ENCODE measurements at places on chromosomes 16 and 17.
A peak's percentile ranks its signal among the peaks of the same experiment; 100 is the strongest.

DNA sequence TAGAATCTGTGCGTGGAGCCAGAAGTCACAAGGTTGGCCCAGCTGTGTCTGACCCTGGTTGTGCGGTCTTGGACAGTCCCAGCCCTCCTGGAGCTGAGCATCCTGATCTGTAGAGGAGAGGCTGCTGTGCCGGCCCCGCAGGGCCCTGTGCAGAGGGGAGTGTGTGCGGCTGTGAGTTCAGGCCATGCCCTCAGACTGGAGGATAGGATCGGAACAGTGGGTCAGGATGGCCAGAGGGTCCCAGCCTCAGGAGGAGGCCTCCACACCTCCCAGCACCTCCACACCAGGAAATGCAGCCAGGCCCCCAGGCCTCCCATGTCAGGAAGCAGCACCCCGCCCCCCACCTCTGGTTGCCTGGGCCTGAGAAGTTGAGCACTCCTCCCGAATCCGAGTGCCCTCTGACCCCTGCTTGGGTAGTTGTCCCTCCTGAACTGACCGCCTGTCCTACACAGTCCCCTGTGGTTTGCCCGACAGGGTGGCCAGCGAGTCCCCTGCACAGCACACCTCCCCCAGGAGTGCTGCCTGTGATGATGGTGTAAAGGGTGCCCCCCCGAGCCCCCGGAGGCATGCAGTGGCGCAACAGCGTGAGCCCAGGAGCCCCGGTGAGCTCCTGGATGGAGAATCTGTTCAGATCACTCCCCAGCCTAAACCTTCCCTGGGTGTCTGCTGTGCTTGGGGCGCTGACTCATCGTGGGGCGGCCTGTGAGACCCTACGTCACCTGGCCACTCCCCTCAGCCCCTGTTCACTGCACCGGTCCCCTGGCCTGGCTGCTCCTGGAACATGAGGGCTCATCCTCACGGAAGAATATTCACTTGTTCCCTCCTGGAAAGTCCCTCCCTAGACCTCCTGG lies 285.2 kb downstream of the SEC14L1 start:
- DNase-seq: no peak

- DNase-seq: no peak
Observed at GRCh38 chr17:35664685-35665084, 66.8 kb upstream of the RASL10B start.

GRCh38 chr17:28610376-28610775 lies 3.6 kb downstream of the RSKR start:
- no peak for DNase-seq

DNA sequence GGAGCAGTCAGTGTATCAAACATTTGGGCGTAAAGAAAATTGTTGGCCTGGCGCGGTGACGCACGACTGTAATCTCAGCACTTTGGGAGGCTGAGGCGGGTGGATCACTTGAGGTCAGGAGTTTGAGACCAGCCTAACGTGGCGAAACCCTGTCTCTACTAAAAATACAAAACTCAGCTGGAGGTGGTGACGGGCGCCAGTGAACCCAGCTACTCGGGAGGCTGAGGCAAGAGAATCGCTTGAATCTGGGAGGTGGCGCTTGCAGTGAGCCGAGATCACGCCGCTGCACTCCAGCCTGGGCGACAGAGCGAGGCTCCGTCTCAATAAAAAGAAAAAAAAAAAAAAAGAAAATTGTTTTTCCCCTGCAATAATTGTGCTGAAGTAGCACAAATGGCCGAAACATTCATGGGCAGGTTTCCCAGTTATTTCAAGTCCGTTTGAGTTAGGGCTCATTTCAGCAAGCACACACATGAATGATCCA lies 1.4 kb downstream of the GCSH start:
- DNase-seq: no peak

GRCh38 chr17:15109608-15110007 lies 155.5 kb downstream of the PMP22 start:
- DNase-seq: no peak

DNA sequence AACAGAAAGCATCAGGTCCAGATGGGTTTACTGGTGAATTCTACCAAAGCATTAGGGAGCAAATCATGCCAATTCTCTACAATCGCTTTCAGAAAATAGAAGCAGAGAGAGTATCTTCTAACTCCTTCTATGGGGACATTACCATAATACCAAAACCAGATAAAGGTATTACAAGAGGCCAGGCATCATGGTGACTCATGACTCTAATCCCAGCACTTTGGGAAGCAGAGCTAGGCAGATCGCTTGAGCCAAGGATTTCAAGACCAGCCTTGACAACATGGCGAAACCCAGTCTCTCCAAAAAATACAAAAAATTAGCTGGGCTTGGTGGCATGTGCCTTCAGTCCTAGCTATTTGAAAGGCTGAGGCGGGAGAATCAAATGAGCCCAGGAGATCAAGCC lies 23.0 kb downstream of the HBQ1 start:
- no peak for DNase-seq

- DNase-seq: no peak
Observed at GRCh38 chr17:77356109-77356689, 215.4 kb downstream of the SEC14L1 start.

- no peak for DNase-seq
Observed at GRCh38 chr17:70158591-70158990, 10.7 kb upstream of the KCNJ2 start.

- DNase-seq: no peak
Observed at GRCh38 chr17:58432806-58433573, 15.7 kb upstream of the RNF43 start.

DNA sequence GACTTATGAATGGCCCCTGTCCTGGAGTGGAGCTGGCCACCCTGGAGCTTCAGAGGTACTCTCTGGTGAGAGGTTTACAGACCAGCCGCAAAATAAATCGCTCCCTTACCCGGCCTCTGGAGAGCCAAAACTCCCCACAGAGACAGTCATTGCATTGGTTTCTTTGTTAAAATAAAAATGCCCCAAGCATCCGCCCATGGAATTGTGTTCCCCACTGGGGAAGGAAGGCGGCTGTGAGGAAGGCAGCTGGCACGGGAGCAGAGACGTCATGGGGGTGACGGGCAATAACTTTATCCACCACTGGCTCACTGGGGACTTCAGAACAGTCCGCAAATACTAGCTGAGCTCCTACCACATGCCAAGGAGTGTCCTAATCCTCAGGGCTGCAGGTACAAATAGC lies 266.2 kb upstream of the FOXF1 start:
- no peak for DNase-seq

- no peak for DNase-seq
Observed at GRCh38 chr16:51159296-51159695, 8.2 kb upstream of the SALL1 start.

DNA sequence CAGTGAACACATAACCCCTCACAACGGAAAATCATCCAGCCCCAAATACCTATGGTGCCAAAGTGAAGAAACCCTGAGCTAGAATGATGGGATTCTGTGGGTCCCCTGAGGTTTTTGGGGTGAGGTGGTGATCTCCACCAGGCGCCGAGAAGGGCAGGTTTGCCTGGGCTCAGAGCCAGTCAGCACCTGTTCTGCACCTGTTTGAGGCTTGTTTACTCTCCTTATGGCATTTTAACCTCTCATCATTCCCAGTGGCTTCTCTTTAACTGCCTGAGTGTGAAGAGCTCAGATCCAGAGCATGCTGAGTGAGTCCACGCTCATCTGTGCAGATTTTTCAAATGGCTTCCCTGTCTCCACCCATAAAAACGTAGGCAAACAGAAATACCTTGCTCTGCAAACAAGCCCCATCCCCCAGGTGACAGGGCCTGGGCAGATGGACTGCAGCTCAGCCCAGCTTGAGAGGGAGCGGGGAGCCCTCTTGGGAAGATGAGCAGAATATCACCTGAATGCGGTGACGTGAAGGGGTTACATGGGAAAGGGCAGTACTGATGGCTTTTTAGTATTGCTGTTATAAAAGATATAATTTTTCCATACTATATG lies 40.1 kb upstream of the CLEC19A start:
- DNase-seq: no peak

DNA sequence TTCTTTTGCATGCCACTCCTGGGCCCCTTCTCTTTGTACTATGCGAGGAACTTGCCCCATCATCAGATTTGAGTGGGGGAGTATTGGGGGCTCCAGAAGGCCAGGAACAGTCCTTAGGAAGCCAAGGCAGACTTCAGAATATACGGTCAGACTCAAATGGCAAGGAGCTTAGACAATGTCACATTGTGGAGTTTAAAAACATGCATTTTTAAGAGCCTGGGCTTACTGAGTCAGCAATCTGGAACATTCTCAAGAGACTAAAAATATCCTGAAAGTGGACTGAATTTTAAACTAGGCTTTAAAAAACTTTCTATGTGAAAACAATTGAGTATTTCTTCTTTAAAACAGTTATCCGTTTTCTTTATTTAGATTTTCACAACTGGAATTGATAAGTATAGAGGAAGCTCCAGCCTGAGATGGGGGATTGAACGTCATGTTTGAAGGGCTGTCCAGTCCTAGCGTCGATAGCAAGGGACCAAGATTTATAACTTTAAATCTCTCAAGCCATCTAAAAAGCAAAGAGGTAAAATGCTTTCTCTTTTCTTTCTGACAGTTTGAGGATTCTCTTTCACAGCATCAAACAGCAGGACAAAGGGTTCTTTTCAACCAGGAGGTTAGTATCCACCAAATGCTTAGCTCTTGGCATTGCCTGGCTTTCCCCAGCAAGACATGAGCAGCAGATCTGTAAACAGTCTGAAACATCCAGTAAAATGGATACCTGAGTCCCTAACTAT lies 45.8 kb upstream of the CDRT4 start:
- no peak for DNase-seq

DNA sequence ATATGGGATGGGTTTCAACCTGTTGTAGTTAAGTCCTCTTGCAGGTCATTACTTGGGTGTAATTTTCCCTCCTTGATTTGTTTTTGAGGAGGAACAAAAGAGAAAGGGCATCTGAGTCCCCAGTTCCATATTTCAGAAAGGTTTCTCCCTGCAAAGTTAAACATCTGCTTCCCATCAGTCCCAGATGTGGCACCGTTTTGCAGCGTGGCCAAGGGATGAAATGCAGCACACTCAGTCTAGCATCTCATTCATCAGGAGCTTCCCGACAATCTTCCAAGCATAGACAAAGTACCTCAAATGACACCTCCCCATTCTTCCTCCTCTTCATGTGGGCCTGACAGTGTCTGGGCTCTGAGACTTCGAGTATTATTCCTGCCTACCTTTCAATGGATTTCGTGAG lies 363.7 kb upstream of the SOX9 start:
- no peak for DNase-seq

DNA sequence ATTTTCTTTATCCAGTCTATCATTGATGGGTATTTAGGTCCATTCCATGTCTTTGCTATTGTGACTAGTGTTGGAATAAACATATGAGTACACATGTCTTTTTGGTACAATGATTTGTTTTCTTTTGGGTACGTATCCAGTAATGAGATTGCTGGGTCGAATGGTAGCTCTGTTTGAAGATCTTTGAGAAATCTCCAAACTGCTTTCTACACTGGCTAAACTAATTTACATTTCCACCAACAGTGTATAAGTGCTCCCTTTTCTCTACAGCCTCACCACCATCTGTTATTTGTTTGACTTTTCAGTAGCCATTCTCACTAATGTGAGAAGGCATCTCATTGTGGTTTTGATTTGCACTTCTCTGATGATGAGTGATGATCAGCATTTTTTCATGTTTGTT lies 103.7 kb downstream of the GOSR1 start:
- no peak for DNase-seq

- DNase-seq: no peak
Observed at GRCh38 chr16:88365244-88365865, 17.4 kb upstream of the ZNF469 start.

DNA sequence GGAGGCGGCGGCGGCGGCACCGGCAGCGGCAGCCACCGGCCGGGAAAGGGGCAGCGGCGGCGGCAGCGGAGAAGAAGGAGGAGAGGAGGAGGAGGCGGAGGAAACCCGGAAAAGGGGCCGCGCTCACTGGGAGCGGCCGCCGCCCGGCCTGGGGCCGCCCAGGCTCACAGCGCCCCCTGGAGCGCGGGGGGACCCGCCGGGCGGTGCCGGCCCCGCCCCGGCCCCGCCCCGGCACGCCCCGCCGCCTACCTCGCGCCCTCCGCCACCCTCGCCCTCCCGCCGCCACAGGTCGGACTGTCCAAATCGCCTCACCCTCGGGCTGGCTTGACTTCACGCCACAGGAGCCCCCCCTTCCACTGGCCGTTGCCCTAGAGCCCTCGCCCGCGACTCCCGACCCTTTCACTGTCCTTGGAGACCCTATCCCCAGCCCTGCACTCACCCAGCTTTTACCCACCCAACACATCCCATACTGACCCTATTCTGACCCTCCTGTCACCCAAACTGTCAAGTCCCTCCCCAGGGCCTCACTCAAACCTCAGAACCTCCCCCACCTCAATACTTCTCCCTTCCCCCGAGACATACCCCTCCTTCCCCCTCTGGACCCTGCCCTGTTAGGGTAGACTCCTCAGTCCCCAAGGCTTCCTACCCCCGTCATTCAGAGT lies at the start of gene CSNK2A2:
Gene CSNK2A2, minus strand, starts transcription at position 85 of the 662 bp plus-strand sequence. CDS start 370 bp downstream, outside the sequence.
- DNase-seq: peak; percentile 67

- no peak for DNase-seq
Observed at GRCh38 chr17:21173543-21173942, 40.4 kb downstream of the TMEM11 start.

Measured in activated T-cell treated with anti-CD3 and anti-CD28 coated beads for 24 hours (primary cell).